ENCODE measurements at places on chromosomes 12 and 14.

- no peak for DNase-seq
These were observed 102.5 kb downstream of the SPTSSA start for GRCh38 chr14:34359420-34360117.

- no peak for DNase-seq
These were observed 51.0 kb upstream of the NCOR2 start for GRCh38 chr12:124618291-124618902.

DNA sequence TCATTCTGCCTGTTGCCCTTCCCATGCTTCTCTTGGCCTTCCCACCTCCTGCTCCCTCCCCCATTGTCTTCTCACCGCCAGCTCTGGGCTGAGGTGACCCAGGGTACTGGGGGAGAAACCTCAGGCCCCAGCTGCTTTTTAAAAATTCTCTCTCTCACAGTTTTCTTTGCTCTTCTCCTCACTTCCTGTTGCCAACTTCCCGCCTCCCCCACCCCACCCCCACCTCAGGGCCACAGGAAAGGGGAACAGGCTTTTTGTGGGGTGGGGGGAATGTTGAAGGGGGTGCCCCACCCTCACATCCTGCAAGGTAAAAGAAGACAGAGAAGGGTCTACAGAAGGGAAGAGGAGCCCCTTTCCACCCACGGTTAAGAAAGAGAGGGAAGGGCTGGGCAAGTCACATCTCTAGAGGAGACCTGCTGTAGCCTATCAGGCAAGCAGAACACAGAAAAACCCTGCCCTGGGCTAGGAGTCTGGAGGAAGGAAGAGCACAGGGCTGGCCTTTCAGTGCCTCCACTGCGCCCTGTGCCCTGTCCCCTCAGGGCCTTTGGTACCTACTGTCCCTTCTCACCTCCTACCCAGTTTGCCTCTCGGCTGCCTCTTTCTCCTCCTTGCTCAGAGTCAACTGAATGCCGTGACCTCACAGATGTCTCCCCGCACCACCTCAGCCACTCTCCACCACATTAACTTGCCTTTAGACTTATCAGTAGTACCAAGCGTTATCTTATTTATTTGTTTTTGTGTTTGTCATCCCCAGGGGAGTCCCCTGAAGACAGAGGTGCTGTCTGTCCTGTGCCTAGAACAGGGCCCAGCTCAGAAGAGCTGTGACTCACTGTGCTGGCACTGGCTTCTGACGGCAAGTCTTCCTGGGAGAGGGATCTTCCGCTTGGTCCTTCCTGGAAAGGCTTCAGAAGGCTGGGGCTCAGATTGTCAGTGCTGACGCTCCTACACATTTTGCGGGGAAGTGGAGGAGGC lies 1.7 kb downstream of the ARHGAP9 start:
- peak; percentile 55 for DNase-seq

- no peak for DNase-seq
These were observed 108.6 kb upstream of the FLRT2 start for GRCh38 chr14:85421186-85421877.

DNA sequence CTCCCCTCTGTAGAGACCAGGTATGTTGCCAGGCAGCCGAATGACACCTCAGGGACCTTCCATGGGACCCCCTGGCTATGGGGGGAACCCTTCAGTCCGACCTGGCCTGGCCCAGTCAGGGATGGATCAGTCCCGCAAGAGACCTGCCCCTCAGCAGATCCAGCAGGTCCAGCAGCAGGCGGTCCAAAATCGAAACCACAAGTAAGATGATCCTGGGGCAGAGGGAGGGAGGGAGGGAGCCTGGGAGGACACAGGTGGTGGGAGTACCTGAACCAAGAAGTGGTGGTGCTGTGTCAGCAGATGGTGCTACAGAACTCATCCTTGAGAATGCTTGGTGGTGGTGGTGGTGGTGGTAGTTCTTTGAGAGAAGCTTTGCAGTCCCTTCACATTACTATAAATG lies 1.0 kb downstream of the SMARCD1 start:
- DNase-seq, result no peak

GRCh38 chr12:48997719-48998496 lies 1.3 kb downstream of the DDN start:
- DNase-seq, result peak; percentile 40

GRCh38 chr14:88599761-88600439 lies 37.1 kb downstream of the ZC3H14 start:
- DNase-seq, result peak; percentile 35

DNA sequence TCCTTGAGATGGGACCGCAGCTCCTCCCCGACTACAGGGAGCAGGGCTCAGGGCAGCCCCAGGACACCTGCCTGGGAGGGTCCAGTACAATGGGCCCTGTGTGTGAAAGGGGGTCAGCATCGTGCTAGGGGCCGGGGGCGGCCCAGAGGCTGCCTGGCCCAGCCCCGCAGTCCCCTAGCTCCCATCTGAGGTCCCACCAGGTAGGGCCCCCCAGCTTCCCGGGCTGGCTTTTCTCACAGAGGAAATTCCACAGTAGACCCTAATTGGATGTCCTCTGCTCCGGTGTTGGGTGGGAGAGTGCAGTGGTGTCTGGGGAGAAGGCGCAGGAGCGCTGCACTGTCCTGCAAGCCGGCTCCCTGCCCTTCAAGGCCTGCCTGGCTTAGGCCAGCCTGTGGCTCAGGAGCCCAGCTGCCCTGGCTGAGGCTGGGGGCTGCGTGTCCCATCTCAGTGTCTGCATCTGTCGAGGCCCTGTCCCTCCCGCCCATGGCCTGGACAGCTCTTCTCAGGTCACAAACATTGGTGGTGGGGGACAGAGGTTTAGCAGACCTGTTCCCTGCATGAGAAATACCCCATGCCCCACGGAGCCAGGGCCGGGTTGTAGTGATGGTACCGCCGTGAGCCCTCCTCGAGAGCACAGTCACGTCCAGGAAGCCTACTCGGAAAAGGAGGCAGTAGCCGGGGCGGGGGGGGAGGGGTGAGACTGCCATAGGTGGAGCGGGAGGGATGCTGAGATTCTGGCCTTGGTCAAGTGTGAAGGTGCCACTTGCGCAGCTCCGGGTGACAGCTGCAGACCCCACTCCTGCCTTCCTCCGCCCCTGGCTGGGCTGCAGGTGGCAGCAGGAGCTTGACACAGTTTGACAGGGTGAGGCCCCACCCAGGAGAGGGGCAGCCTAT lies 11.6 kb downstream of the HIP1R start:
- no peak for DNase-seq

GRCh38 chr12:124008595-124008994 lies 35.6 kb downstream of the ZNF664 start:
- DNase-seq, result no peak

DNA sequence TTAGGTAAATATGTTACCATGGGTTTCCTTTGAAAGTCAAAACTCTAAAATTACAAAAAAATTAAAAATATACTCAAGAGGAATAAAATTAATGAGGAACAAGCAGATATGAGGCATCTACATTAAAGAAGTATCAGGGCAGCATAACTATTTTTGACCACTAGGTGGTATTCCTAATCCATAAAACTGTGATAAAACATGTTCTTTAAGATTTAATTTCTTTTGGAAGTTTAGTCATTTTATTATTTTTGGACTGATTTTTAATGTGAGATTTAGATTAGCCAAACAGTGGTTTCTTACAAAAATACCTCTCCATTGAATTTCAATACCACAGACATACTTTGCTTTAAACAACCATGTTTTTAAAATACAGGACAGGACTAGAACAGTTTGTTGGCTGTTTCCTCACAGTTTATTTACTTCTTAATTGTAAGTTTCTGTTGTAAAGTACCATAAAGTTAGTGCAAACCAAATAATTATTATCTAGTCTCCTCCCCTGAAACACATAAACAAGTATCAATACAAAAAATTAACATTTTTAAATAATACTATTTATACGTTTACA lies 49.8 kb downstream of the NTS start:
- DNase-seq, result no peak

DNA sequence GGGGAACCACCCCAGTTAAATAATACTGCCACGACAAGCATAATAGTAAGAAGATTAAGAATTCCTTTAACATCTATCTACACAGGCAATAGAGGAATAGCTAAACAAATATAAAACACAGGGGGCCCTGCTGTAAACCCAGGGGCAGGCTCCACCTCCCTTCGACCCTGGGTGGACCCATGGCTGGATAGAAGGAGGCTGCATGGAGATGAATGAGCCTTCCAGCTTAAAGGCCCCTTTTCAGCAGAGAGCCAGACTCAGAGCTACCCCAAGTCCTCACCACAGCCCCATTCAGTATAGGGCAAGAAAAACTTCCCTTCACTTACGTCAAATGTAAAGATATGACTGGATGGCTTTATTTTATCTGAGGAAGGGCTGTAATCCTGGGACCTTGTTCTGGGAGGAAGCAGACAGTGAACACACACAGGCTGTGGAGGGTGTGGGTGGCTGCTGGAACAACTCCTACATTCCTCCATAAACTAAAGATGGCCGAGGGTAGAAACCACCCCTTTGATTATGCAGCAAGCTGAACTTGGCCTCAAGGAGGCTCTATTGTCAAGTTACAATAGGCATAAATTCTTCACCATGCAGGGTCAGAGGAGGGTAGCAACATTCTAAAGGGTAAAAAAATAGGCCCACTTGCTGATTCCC lies 30.4 kb downstream of the NUAK1 start:
- no peak for DNase-seq

- DNase-seq, result no peak
These were observed 776 bp downstream of the RDH5 start for GRCh38 chr12:55720894-55721444.
